Activated CD4-positive, alpha-beta T cell treated with anti-CD3 and anti-CD28 coated beads for 4 hours (primary cell): ENCODE measurements at places on chromosomes 7 and 10.

DNA sequence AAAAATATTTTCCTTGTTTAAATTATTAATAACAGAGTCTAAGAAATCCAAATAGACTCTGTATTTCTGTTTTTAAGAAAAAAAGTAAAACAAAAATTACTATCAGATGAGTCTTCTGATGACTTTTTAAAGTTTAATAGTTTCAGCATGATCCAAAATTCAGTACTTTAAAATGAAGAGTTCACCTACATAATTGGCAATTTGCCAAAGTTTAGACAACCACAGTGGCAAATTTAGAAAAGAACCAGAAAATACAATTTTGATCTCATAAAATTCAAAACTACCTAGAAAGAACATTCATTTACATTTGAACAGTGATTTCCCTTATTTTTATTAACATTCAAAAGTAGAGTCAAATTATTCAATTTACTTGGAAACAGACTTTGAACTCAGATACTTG, 56.1 kb downstream of the AGMO start:
- DNase-seq, result no peak

- no peak for DNase-seq
Observed at GRCh38 chr10:30070001-30070685, 10.8 kb upstream of the JCAD start.

GRCh38 chr10:110786172-110786571, 85.6 kb upstream of the PDCD4 start:
- no peak for DNase-seq

DNA sequence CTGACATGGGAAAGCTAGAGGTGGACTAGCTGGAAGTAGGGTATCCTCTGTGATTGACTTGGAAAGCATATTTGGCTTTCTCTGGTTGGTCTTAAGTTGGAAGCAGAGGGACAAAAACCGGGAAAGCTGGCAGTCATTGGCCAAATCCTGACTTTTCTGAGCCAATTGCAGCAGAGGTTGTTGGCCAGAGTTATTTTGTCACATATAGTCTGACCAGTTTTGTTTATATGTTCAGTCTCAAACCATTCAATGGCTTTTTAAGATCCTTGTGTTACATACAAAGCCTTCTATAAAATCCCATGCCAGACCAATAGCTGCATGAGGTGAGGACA, 6.3 kb downstream of the CFAP69 start:
- DNase-seq, result no peak

- no peak for DNase-seq
Observed at GRCh38 chr10:18352175-18352574, 212.0 kb downstream of the CACNB2 start.

DNA sequence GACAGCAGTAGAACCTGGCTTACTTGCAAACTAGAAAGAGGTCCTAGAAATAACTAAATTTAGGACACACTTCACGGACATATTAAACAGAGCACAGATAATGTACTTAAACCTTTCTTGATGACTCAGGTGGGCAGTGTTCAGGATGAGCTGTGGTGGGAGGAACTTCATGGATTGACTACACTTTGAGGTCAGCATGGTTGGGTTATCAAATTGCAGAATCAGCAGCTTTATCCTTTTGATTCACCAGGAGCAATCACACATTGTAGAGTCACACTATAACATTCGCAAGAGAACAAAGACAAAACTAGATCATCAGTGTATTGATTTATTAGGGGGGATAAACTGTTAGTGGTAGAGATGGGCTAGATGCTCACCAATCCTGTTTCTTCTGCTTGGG, 38.6 kb upstream of the AGK start:
- no peak for DNase-seq

GRCh38 chr10:44981172-44982113, 2.8 kb upstream of the DEPP1 start:
- DNase-seq, result no peak

DNA sequence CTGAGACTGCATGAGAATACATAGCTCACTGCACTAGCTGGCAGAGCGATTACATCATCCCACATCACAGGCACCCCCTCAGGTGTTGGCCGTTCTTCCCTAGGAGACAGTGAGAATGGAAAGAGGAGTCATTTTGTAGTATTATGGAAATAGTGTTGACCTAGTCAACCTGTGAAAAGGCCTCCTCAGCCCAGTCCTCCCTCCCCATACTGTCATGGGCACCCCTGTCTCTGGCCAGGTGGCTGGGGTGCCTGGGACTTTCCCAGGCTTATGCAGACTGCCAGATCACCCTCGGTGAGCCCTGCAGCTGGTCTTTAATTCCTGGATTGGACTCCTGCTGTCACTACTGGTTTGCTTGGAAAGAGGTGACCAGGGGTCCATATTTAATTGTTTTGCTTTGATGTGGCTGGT, 4.0 kb downstream of the INPP5A start:
- no peak for DNase-seq
